ENCODE measurements at places on chromosomes 7 and 10.

- DNase-seq, result no peak
These were observed 3.5 kb downstream of the FASTK start for GRCh38 chr7:151076863-151077704.

GRCh38 chr7:92976931-92977330 is 140.6 kb upstream of the CDK6 start:
- no peak for DNase-seq

GRCh38 chr7:56063882-56064625 is at the start of gene SUMF2:
TSS of gene SUMF2 (plus strand) at chr7:56064286. CDS start at chr7:56064312, 26 bp downstream.
- peak; percentile 95 for DNase-seq

DNA sequence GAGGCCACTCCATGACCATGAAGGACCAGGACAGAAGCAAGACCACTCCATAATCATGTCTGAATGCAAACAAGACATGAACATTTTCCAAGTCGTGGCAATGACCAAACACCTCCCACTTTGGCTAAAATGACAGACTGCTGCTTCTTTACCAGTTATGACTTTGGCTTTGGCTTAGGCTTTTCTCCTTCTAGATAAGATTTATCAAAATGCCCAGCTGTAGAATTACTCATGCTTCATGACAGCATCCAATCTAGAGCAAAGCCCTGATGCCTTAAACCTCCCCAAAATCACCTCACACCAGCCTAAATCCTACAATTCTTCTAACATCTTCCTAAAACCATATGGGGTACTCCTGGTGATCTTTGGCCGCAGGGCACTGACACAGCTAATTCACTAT is 102.1 kb downstream of the VPS41 start:
- DNase-seq, result no peak

- no peak for DNase-seq
These were observed 110.6 kb upstream of the GLI3 start for GRCh38 chr7:42347616-42348015.

DNA sequence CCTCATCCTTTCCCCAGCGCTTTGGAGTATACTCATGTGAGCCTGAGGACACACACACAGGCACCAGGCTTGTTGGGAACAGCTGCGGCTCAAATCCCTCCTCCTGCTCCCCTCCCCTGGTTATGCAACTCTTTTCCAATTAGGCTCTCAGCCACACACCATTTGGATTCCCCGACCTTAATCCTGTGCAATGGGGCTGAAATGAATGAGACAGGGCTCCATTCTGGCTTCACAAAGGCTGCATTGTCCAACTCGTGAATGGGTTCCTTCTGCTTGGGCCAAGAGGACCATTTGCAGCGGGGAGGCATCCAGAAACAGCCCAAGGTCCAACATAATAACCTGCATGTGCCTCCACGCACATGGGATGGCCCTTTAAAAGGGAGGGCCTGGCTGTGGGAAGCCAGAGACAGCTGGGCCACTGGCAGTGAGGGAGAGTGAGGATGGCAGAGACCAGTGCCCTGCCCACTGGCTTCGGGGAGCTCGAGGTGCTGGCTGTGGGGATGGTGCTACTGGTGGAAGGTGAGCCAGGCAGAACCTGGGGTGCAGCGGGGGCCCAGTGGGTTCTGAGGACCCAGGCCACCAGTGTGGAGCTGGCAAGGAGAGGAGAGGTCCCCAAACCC is at the start of gene RGR:
Gene RGR (plus strand): TSS at position 403 of the 620 bp plus-strand sequence. CDS start 38 bp downstream, at position 441.
- peak; percentile 69 for DNase-seq

Measured in left forelimb (tissue), 1 donor.